ENCODE measurements at places on chromosomes 3 and 15. TPM values are rescaled to one million over a fixed set of nuclear protein-coding genes. Genes with fewer than 3 reads are reported as not detected.

- DNase-seq: peak; percentile 92
These were observed 77.4 kb downstream of the SNRK start for GRCh38 chr3:43363621-43364266.

DNA sequence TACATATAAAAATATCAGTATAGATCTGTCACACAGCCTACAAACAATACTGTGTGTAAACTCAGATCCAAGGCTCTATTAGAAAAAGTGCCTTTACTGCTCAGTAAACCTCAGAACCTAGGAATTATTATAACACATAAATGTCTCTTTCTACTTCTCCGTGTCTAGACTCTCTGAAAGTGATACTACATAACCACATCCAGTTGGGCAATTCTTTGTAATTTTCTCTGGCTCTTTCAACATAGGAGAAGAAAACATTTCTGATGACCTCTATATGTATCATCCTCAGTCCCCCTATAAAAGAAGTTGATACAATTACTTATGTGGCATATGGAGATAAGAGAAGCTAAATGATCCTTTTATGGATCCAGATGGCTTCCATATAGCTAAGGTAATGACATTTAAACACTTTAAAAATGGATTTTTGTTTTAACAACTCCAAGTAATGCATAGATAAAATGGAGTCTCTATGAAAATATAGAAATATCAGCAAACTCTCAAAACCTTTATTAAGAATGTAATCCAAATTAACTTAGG lies 104.5 kb downstream of the LSAMP start:
- DNase-seq: no peak

DNA sequence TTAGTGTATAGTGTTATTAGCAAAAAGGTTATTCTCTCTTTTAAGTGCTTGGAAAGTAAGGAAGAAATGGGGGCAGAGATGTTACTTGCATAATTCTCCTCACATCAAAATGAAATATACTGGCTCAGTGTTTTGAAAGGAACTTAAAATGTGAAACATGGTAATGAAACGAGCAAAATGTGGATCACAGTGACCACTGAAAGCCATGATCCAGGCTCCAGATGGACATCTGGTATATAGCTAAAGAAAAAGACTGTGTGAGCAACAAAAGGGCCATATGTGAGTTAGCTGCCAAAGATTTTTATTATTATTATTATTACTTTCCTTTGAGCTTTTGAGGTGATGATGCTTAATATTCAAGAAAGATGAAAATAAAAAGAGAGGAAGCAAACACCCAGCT lies 89.6 kb downstream of the GAP43 start:
- no peak for DNase-seq

- no peak for DNase-seq
These were observed 51.6 kb upstream of the CP start for GRCh38 chr3:149273096-149273751.

DNA sequence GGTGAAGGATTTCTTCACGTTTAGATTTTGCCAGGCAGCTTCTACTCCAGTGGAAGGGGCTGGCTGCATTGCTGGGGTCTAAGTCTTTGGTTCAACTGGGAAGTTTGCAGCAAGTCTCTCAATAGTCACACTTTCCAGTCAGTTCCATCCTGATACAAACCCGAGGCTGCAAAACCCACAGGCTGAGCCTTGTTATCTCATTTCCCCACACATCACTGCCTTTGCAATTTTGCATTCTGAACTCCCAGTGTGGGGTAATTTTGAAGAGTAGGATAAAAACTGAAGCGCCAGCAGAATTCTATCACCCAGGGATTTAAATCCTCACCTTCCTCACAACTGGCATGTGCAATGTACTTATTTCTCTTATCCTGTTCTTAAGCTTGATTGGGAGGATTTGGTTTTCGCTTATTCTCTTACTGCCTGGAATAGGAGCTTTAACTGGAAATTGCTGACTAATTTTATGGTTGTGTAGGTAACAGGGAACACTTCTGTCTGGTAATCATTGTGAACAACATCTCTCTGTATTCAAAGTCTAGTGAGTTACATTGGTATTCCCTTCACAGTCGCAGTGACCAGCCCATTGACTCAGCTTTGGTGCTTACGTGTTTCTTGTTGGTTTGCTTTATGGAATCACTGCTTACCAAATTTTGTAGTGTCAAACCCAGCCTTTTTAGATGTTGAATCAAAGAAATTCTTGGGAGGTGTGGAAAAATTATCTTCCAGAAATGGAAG lies 142.0 kb upstream of the TOPAZ1 start:
- peak; percentile 91 for DNase-seq

Gene SERPINI1
- total RNA-seq: 3.1 TPM

DNA sequence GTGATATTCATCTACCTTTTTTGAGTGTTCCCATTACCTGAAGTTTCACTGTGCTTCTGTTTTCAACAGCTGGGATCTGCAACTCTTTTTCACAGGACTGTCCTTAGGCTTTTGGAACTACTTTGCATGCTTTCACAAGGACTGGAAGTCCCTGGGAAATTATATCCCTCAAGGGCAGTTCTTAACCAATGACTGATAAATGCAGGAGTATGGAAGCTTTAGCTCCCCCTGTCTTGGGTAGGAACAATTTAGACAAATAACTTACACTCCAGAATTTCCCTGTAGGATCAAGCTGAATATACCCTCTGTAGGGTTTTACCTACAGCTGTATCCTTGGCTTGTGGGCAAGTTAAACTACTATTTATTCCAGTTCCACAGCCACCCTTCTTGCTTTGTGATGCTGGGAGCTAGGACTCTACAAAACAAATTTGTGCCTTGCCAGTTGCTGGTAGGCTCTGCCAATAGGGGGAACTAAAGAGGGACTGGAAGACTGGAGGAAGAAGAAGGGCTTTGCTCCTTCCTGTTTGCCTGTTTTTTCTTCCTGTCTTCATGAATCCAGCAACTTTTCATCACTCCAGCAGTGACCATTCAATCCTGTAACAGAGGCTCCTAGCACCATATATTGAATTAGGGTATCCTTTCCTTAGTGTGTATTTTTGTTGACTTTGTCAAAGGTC lies 6.8 kb upstream of the ZNF280D start:
- no peak for DNase-seq

Gene CAV3
- not detected for total RNA-seq

DNA sequence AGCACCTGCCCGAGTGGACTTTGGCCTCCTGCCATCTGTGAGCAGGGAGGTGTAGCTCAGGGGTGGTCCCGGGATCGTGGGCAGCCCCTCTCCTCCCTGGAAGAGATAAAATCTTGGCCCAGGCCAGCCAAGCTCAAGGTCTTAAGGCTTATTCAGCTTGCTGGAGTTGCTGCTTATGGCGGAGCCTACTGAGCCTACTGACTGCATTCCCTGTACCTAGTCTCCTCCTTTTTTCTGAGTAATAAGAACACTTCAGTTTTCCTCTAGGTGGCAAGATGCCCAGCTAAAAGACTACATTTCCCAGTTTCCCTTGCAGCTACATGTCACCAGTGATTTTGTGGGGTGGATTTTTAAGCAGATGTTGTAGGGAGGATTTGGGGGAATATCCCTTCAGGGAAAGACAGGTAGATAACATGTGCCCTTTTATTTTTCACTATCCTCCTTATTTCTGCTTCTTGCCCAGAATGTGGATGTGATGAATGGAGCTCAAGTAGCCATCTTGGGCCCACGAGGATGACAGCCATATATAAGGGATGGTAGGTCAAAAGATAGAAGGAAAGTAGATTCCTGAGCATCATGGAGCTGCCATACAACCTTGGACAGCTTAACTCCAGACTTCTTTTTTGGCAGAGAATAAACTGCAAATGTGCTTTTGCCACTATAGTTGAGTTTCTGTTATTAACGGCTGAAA lies 41.4 kb upstream of the INSYN1 start:
- DNase-seq: no peak

Gene DPPA4
- not detected for total RNA-seq

Gene CPNE9
- not detected for total RNA-seq

- no peak for DNase-seq
These were observed 4.3 kb upstream of the UACA start for GRCh38 chr15:70767667-70768066.

GRCh38 chr3:190595179-190595795 lies 81.4 kb downstream of the IL1RAP start:
- no peak for DNase-seq

DNA sequence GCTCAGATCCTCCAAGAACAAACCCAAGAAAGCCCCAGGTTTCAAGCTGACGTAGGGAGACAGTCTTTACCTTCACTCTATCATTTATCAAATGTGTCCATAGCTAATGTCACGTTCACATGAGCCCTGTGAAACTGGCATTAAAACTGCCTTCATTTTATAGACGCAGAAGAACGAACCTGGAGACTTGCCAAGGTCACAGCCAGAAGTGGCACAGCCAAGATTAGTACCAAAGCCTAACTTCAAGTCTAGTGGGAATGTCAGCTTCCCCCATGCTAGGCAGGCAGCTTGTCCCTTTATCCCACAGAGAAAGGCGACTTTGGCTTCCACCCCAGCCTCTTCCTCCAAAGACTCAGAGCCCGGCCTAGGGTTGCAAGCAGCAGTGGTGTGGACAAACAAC lies 517.2 kb downstream of the SHQ1 start:
- no peak for DNase-seq

Gene SHC4
- 1.8 TPM for total RNA-seq

Gene CFAP100
- not detected for total RNA-seq

DNA sequence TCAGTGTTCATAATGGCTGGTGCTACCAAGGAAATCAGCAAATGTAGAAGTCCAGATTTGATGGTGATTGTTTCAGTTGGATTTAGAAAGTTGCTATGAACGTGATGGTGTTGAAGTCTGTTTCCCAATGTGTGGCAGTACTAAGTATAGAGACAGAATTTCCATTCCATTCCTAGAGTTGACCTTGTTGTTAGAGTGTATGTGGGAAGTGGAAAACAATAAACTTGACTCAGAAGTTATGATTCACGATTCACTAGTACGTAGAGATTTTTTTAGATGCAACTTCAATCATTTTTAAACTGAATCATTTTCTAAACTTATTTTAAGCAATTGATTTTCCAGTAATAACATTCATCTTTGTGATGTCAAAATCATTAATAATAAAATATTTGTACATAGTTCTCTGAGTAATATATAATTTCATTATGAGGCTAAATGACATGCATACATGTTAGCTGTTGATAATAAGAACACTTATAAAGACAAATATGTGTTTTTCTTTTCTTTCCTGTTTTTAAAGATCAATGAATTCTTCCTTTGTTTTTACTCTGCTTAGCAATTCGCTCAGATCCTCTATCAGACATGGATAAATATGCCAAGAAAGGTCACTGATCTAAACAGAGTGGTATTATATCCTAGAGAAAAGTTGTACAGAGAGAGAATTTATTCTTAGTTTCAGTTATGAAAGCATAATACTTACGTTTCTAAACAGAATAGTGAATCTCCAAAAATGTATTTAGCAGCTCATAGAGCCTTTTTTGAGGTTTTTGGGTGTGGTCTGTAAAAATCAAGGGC lies 108.8 kb upstream of the GPR149 start:
- no peak for DNase-seq

Gene GNAI2
- 297 TPM for total RNA-seq

DNA sequence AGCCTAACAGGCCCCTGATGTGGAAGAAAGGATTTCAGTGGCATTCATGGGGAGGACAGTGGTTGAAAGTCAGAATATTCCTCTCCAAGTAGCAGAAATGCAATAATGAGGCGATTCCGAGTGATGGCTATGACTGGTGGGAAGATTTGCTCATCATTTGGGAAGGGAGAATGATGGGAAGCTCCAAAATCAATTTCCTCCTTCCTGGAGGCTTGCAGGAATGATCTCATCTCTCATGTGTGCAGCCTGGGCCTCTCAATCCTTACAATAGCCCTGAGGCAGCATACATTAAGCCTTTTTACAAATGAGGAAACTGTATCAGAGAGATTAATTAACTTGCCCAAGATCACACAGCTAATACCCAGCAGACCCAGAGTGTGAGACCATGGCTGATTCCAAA lies 58.7 kb downstream of the BOC start:
- no peak for DNase-seq

- DNase-seq: no peak
These were observed 7.4 kb upstream of the BHLHE40 start for GRCh38 chr3:4971838-4972237.

Gene RAB6B
- 9.3 TPM for total RNA-seq

Gene CCDC191
- 4.2 TPM for total RNA-seq

Gene NDUFB5
- 96.6 TPM for total RNA-seq

GRCh38 chr3:150238048-150238802 lies 169.9 kb upstream of the TSC22D2 start:
- DNase-seq: no peak

Gene TRAK1
- total RNA-seq: 45.7 TPM

GRCh38 chr15:88207565-88207964 lies 49.0 kb downstream of the NTRK3 start:
- no peak for DNase-seq

Data from esophagus muscularis mucosa (tissue), 4 donors.